ENCODE measurements at places on chromosomes 2 and 18.

DNA sequence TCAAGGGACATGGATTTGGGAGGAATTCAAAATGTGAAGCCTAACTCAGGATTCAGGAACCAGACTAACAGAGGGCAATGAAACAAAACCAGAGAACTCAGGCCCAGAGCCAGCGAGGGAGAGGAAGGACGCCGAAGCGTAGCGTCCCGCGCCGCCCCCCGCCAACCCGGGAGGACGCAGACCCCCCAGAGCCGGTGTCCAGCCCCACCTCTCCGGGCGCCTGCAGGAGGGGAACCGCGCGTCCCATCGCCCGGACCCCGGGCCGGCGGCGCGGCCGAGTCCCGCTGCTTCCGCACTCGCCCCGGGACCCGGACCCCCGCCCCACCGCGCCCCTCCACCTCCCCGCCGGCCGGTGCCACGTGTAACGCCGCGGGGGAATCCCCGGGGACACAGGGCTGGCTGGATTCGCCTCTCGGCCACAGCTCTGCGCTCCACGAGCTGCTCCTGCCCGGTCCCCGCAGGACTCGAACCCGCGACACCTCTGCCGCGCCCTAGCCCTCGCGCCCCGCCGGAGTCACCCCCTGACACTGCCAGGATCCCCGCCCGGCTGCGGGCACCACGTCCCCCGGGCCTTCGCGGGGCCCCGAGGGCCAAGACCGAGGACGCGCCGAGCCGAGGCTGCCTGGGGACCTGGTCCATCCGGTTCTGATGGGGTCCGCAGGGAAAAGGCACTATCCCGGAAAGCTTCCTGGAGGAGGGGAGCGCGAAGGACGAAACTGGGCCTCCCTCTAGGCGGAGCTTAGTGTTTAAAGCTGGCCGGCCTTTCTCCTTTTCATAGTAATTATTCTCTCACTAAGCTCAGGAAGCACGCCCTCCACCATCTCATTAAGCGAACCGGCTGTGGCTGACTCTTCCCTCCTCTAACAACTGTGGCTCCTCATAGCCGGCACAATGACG is 40.4 kb upstream of the FAM124B start:
- peak; percentile 71 for DNase-seq

DNA sequence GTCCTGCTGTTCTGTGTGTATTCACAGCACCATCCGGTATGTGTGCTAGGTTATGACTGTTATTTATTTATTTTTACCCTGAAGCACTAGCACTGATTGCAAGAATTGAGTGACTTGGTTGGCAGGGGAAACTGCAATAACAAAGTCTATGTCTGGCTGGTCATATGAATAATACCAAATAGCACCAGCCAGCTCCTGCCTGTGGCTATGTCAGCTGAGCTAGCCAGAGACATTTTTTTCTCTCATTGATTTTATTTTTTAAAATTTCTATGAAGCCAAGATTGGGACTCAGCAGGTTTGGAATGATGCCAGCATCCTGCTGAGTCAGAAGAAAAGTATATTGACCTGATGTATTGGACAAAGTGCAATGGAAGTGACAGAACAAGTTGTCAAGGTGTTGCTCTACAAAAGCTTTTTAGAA is 188.5 kb upstream of the CDH2 start:
- no peak for DNase-seq

DNA sequence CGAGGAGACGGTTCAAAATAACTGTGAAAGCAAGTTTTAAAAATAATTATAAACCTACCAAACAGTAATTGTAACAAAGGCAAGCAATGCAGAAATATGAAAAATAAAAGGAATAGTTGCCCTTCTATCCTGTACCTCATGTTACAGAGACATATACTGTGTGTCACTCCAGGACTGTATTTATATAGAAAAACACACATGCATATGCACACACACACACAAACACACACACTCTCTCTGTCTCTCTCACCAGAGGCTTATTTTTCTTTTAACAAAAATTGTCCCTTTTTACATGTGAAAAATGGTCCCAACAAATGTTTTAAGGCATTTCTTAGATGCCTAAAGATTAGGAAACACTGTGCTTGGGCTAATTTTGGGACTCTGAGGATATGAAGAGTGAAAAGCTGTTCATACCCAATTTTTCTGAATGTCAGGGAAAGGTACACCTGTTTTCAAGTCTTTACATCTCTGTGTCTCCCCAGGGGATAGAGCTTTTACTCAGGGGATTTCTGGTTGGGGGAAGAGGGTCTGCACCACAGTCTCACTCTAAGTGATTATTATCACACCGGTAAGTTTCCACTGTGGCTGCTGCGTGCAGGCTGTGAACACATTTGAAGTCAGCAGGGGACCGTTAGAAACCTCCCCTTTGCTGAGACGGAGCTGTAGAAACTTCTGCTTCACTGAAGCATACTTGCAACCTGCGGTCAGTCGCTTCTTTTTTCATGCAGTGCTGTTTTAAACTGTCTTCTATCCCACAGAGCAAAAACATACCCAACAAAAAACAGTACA is 51.4 kb upstream of the SPAG16 start:
- DNase-seq: peak; percentile 82

GRCh38 chr18:54531402-54532065 is 59.5 kb upstream of the DYNAP start:
- no peak for DNase-seq

GRCh38 chr2:64380853-64381527 is 73.0 kb upstream of the LGALSL start:
- DNase-seq: no peak

GRCh38 chr18:10482985-10483949 is 28.8 kb downstream of the APCDD1 start:
- DNase-seq: peak; percentile 77

DNA sequence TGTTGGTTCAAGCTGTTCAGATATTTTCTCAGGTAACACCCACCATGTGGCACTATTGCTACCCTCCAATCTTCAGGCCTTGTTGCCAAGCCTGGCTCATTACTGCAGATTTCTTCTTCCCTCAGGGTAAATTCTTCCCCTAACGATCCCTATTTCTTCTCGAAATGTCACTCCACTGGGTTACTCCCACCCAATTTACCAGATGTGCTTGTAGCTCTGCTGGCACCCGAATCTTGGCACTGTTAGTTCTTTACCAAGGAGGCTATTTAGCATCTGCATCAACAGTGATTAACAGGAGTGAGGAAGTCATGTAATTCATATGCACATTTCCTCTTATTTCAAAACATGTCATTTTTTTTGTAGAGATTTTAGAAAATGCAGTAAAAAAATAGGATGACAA is 217.1 kb upstream of the CYRIA start:
- no peak for DNase-seq

- DNase-seq: no peak
These were observed 82.6 kb upstream of the ATG16L1 start for GRCh38 chr2:233168919-233169318.

DNA sequence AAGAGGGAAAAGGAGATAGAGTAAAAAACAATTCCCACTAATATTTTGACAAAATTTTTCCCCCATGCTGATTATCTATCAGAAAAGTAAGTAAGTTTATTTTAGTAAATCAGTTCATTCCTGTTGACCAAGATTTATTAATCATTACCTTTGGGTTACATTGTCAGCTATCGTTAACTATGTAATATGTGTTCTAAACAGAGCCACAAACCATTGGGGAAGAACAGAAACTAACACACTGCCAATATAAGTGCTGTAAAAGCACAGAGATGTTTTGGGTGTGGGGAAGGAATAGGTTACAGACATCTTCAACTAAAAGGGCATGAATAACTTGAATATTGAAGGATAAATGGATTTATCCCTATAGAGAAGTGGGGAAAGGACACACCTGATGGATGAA is 42.5 kb upstream of the ACADL start:
- DNase-seq: no peak

GRCh38 chr2:196609806-196610205 is 29.7 kb upstream of the CCDC150 start:
- DNase-seq: no peak

- peak; percentile 33 for DNase-seq
These were observed 156.3 kb downstream of the SUCLG1 start for GRCh38 chr2:84302513-84303412.

DNA sequence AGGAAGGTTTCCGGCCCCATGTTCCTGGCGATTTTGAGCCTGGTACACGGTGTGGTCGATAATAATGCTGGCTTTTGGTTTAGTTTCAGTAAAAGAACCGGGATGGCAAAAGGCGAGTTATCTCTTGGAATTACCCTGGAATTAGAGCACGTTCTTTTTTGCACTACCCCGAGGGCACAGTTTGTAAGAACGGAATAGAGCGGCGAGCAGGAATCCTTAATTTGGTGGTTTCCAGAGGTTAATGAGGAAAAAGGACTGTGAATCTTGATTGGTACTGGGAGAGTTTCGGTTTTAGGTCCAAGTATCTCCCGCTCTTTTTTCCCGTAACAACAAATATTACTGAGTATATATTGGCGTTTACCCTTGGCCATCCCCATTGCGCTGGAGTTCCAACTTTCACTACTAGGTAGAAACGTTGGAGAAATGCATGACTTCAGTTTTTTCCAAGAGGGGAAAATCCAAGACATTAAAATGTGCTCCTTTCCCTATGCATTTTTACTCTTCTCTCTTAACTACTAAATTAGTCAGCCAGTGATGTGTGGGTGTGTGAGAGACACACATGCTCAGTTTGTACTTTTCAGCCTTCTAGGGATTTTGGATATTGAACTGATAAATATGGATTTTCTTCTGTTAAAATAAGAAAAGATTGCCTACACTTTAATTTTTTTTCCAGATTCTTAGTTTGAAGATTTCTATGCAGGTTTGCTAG is 160.8 kb downstream of the AGPS start:
- DNase-seq: peak; percentile 19

GRCh38 chr2:150911766-150912280 is 349.8 kb downstream of the RBM43 start:
- DNase-seq: peak; percentile 61

- DNase-seq: no peak
These were observed 11.5 kb downstream of the MFSD2B start for GRCh38 chr2:24021122-24021998.

- DNase-seq: no peak
These were observed 2.4 kb upstream of the ASB1 start for GRCh38 chr2:238424313-238424700.

DNA sequence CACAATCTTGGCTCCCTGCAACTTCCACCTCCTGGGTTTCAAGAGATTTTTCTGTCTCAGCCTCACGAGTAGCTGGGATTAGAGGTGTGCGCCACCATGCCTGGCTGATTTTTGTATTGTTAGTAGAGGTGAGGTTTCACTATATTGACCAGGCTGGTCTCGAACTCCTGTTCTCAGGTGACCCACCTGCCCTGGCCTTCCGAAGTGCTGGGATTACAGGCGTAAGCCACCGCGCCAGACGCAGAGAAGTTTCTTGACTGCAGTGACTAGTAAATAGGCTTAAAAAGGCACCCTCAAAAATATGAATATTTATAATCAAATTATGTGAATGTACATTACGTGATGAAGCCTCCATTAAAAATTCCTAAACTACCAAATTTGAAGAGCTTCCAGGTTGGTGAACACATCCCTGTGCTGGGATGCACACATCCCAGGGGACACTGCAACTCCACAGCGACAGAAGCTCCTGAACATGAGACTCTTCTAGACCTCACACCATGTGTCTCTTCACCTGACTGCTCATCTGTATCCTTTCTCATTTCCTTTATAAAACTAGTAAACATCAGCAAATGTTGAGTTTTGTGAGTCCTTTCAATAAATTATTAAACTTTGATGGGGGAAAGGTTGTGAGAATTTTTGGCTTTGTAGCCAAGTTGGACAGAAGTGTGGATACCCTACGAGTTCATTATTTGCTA is 203.3 kb upstream of the SPOPL start:
- no peak for DNase-seq

DNA sequence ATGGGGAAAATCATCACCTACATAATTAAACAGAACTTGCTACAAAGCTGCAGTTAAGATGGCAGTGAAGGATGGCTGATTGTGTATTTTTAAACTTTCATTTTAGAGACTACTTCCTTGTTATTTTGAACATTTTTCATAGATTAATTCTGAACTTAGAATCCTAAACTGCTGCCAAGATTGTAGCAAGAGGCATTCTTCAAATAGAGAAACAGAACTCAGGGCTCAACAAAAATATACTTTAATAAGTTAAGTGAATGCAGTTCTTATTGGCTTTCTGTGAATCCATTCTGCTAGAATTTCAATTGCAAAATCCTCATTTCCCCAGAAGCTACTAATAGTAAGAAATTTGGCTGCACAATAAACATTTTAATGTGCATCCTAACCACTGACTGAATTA is 160.3 kb downstream of the L3MBTL4 start:
- no peak for DNase-seq

GRCh38 chr18:54480616-54481015 is 110.4 kb upstream of the DYNAP start:
- DNase-seq: no peak

GRCh38 chr2:9330612-9331270 is 92.6 kb downstream of the ITGB1BP1 start:
- DNase-seq: peak; percentile 52

DNA sequence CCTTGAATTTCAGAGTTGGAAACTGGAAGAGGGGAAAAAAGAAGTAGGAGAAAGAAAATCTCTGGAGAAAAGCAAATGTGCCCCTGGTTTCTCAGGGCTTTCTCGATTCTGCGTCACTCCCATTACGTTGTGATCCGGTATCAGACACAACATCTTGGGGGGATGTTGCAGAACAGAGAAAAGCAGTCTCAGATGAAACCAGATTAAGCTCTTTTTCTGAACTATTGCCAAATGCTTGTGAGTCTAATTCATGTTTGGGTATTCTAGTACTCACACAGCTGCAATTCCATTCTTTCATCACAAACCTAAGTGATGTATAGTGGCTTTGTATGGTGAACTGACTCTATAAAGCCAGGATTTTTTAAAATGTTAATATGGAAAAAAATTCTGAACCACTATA is 233.2 kb downstream of the TCF4 start:
- peak; percentile 90 for DNase-seq

DNA sequence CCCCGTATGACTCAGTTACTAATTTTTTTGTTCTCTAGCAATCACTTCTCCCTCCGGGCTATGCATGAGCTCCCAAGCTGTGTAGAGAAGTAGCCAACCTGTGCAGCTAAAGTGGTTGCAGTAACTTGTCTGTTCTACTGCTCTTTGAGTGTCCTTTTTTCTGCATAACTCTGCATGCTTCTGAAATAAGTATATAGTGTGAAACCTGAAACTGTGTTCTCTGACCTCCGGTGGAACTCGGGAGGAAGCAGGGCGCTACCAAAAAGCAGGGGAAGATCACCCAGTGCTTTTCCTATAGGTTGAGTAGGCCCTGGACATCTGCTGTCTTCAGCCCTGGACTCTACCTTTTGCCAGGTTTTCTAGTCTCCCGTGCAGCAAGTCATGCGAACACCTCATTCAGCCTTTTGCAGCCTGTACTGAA is 47.8 kb downstream of the PHLPP1 start:
- DNase-seq: no peak

GRCh38 chr18:57644540-57644939 is 22.9 kb upstream of the NARS1 start:
- peak; percentile 30 for DNase-seq
